MCF 10A (cell line): ENCODE measurements at places on chromosomes 6 and 20. TPM values are rescaled to one million over a fixed set of nuclear protein-coding genes. Genes with fewer than 3 reads are reported as not detected.

The OOEP gene
- not detected in 2 replicates for total RNA-seq

- no peak for DNase-seq
Observed at GRCh38 chr20:59600472-59600871, 3.9 kb upstream of the PHACTR3 start.

The SDCBP2 gene
- 8.3 and 11.8 TPM in 2 replicates for total RNA-seq

DNA sequence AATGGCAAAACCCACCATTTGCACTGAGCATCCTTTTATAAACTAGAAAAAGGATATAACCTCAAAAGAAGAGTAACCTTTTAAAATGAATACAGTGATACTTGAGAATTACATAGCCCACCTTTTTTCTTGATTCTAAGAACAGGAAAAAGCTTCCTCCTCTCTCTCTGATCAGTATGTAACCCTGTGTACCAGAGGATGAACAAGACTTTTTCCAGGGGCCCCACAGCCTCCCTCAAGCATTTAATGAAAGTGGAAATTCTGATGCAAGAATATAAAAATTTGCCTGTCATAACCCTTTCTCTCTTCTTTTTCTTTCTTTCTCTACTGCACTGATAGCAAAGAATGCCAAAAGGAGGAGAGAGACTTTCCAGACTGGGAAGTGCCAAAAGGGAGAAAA lies 64.2 kb upstream of the BTN3A2 start:
- no peak for DNase-seq

The MYO6 gene
- 26.8 and 28.9 TPM in 2 replicates for total RNA-seq

GRCh38 chr20:47876311-47877088 lies 91.2 kb upstream of the SULF2 start:
- DNase-seq, result no peak

The CST2 gene
- total RNA-seq, result not detected in 2 replicates

- DNase-seq, result no peak
Observed at GRCh38 chr6:159512571-159512970, 180.5 kb downstream of the SOD2 start.

- DNase-seq, result no peak
Observed at GRCh38 chr20:40307997-40308396, 381.0 kb downstream of the MAFB start.

GRCh38 chr6:109165392-109165974 lies 70.2 kb downstream of the CEP57L1 start:
- peak; percentile 46 for DNase-seq

- DNase-seq, result peak; percentile 69
Observed at GRCh38 chr6:150293423-150294173, 75.2 kb upstream of the IYD start.

DNA sequence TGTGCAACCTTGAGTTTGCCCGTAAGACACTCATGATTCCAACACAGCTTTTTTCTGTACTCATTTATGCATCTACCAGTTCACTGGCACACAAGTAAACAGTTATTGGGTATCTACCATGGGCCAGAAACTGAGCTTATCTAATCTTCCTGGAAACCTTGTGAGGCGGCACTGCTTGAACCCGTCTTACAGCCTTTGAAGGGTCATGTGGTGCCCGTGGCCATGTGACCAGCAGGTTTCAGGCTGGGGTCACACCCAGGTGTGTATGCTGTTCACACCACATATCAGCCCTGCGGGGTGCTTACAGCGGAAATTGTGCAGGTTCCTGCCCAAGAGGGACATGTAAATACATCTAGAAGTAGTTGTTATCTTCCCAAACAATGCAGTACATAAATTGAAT lies 6.1 kb downstream of the THBD start:
- DNase-seq, result no peak

The SUMO4 gene
- total RNA-seq, result 1.6 and 2.1 TPM in 2 replicates

- no peak for DNase-seq
Observed at GRCh38 chr20:47921408-47921807, 136.1 kb upstream of the SULF2 start.

- DNase-seq, result no peak
Observed at GRCh38 chr6:52577778-52578463, 1.1 kb upstream of the TRAM2 start.

GRCh38 chr6:164408868-164409267 lies 900.5 kb downstream of the C6orf118 start:
- no peak for DNase-seq

The SEMG1 gene
- total RNA-seq, result not detected in 2 replicates

- no peak for DNase-seq
Observed at GRCh38 chr6:163646133-163646532, 231.6 kb downstream of the QKI start.

GRCh38 chr20:63699466-63700198 lies 3.2 kb downstream of the TNFRSF6B start:
- peak; percentile 35 for DNase-seq

DNA sequence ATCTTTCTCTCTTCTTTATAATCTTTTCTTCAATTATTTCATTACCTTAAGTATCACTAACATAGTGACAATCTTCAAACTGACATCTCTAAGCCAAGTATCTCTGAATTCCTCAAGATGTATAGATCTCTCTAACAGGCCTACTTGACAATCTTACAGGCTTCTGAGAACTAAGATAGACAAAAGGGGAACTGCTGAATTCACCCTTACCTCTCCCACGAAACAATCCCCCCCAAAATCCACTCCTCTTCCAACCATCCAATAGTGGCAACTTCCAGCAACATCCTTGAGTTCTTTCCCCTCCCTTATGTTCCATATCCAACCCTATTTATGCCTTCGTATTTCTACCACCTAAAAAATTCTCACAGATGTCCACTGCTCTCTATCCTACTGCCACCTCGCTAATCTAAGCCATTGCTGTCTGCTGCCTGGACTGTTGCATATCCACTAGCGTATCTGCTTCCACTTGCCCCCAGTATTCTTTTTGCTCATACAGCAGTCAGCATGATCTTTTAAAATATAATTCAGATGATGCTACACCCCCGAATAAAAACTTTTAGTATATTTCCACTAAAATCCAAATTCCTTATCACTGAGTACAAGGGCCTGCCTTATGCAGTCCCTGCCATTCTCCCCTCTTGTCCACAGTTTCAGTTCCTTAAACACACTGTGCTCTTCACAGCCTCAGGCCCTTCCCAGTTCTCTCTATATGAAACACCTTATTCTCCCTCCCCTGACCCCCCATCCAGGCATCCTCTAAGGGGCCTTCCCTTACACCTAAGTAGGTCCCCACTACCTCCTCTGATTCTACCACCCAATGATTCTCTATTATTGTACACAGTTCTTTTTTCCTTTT lies 8.0 kb downstream of the REPS1 start:
- no peak for DNase-seq
